NCI-H1417 treated with DMSO at 0.1 percent for 48 hours (cell line): ENCODE measurements at places on chromosomes 3 and 15.

DNA sequence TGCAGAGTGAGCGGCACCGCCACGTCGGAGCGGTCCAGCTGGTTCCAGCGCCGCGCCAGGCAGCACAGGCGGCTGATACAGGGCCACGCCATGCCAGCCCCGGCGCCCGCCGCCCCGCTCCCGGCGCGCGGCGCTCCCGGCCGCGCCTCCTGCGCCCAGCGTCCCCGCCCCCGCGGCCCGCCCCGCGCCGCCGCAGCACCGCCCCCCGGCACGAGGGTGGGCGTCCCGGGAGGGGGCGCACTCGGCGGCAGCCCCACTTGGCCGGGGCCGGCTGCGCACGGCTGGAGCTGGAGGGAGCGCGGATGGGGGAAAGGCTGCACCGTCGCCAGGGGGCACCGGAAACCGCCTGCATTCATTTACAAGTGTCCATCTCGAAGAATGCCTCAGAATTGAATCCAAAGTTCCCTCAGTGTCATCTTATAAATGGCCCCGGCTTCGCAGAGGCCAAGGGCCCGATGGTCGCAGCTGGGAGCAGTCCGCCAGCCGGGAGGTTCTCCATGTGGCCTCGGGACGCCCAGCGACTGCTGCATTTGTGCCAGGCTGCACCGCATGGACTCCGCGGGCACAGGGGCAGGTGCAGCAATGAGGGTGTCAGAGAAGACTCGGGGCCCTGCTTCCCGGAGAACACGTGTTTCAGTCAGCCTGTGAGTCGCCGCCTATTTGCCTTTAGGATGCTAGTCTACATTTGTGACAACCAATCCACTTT, at the start of gene MAP6D1:
MAP6D1 (minus strand) TSS at position 122 of the 706 bp plus-strand sequence; CDS start at position 92, 30 bp downstream.
- DNase-seq = no peak

DNA sequence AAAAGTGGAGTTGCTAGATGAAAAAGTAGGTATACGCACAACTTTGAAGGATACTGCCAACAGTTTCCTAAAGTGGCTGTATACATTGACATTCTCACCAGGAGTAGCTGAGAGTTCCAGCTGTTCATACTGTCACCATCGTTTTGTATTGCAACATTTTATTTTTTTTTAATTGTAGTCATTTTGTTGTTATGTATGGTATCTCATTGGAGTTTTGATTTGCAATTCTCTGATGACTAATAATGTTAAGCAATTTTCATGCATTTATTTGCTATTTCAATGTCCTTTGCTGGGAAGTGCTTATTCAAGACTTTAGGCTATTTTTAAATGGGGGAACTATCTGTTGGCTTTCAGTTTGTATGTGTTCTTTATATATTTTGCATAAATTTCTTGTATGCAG, 185.1 kb upstream of the TGFBR2 start:
- no peak for DNase-seq

DNA sequence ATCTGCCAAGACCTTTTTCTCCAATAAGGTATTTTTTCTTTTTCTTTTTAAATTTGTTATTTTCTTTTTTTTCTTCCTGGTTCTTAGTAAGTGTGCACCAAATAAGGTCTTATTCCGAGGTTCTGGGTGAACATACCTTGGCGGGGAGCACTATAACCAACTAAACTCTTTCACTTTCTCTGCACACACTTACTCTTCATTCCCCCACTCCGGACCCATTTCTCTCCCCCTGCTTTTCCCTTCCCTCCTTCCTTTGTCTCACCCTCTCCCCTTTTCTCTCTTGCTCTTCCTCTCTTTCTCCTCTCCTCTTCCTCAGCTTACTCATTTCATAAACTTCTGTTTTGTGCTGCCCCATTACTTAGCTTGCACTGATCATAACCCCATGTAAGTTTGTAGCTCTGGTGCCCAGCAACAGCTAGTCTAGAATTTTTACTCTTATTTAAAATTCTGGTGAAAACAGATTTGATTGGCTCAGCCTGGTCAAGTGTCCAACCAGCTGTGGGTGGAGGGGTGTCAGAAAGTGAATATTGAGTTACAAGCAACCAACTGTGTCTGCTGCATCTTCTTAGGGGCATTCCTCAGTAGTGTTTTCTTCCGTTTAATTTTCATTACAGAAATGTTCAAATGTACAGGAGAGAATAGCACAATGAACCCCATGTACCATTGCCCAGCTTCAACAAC, 297.5 kb downstream of the SHQ1 start:
- DNase-seq = no peak

DNA sequence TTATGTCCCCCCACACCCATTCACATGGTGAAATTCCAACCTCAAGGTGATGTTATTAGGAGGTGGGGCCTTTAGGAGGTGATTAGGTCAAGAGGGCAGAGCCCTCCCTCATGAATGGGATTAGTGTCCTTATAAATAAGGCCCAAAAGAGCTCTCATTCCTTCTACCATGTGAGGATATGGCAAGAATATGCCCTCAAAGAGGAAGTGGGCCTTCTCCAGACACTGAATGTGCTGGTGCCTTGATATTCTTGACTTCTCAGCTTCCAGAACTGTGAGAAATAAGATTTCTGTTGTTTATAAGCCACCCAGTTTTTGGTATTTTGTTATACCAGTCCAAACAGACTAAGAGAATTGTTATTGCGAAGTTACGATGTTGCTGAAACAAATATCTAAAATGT, 94.4 kb downstream of the ANKRD28 start:
- no peak for DNase-seq

DNA sequence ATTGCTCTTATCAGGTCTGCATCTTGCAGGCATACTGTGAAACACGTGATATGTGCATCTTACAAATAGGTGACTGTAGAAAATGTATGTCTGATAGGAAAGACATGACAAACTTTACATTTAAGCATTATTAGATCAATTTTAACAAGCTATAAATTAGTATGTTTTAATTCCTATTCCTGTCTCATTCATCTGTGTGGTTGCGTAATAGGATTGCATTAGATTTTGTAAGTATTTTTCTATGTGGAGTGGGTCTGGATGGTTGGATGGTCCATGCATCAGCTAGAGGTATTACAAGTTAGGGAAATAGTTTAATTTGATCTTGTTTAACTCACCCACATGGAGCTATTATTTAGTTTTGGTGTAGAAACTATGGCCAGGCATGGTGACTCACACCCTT, 18.8 kb downstream of the ASTE1 start:
- no peak for DNase-seq

- peak; percentile 1 for DNase-seq
These were observed 88.3 kb downstream of the TMEM266 start for GRCh38 chr15:76147906-76148570.

GRCh38 chr3:61913701-61914100, 352.3 kb downstream of the PTPRG start:
- DNase-seq = no peak
